ENCODE measurements at places on chromosomes 11 and 22.

- DNase-seq: no peak
These were observed 31.8 kb upstream of the FBLN1 start for GRCh38 chr22:45470871-45471270.

DNA sequence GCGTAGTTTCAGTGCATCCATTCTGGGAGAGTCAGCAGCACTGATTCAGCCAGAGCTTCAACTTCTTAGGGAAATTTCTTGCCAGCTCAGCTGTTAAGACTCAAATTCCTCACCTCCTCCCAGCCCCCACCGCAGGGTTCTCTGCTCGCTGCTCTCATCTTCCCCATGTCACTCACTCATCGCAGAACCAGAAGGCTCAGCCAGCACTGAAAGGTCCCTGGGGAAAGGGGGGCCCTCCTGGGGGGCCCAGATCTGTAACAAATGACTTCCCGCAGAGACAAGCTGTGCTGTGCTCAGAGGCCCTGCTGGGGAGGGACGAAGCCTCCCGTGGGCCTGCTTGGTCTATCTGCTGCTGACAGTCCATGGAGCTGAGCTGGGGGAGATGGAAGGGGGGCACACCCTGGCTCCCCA lies 220.6 kb downstream of the NTM start:
- DNase-seq: no peak

- no peak for DNase-seq
These were observed 56.5 kb downstream of the MED15 start for GRCh38 chr22:20563941-20564371.

DNA sequence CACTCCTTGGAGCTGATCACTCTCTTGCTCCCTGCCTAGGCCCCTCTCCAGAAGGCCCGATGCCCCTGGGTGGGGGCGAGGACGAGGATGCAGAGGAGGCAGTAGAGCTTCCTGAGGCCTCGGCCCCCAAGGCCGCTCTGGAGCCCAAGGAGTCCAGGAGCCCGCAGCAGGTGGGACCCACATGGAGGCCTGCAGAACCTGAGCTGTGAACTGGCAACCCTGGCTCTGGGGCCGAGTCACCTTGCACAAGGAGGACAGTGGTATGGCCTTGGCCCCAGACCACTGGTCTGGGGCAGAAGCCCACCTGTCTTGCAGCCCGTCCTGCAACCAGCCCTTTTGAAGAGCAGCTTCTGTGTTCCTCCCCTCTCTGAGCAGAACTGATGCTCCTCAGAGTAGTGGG lies 6.2 kb downstream of the SCO2 start:
- no peak for DNase-seq

DNA sequence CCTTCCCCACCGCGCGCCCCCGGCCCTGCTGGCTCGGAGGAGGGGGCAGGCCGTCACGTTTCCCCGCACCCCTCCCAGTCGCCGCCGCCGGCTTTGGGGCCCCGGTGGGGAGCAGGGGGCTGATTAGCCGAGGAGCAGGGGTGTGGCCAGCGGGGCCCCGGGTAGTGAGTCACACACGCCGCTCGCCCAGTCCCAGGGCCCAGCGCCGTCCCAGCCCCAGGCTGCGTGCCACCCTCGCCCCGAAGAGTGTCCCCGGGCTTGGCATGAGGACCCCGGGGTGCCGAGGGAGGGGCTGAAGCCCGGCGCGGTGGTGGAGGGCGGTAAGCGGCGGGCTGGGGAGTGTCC lies 34.4 kb downstream of the PRDM11 start:
- DNase-seq: peak; percentile 84

- no peak for DNase-seq
These were observed 20.7 kb downstream of the PLEKHA7 start for GRCh38 chr11:16993495-16993894.

- no peak for DNase-seq
These were observed at the start of gene BTG4 for GRCh38 chr11:111512296-111513239. TSS of gene BTG4 (minus strand) at chr11:111512386. CDS start at chr11:111498776, 13,610 bp downstream.

DNA sequence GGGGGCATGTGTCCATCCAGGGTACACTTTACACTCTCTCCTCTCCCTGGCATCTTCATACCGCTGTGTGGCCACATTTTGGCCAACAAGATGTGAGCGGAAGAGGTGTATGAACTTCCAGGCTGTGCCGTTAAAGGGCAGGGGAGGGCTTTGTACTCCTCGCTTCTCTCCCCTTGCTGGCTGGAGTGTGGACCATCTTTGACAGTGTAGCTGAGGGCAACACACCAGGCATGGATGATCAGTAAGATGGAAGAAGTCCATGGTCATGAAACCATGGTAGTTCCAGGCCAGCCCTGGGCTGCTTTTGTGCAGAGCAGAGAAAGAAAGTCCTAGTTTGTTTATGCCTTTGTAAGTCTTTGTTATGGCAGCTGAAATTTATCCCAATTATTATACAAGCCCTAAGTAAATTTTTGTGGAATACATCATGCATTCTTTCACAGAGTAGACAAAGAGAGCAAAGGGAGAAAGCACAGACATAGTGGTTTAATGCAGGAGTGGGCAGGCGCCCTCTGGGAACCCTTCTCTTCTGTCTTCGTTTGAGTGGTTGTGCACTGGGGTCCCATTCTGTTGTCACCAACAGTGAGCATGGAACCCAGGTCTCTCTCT lies 70.4 kb downstream of the FBXO7 start:
- no peak for DNase-seq

DNA sequence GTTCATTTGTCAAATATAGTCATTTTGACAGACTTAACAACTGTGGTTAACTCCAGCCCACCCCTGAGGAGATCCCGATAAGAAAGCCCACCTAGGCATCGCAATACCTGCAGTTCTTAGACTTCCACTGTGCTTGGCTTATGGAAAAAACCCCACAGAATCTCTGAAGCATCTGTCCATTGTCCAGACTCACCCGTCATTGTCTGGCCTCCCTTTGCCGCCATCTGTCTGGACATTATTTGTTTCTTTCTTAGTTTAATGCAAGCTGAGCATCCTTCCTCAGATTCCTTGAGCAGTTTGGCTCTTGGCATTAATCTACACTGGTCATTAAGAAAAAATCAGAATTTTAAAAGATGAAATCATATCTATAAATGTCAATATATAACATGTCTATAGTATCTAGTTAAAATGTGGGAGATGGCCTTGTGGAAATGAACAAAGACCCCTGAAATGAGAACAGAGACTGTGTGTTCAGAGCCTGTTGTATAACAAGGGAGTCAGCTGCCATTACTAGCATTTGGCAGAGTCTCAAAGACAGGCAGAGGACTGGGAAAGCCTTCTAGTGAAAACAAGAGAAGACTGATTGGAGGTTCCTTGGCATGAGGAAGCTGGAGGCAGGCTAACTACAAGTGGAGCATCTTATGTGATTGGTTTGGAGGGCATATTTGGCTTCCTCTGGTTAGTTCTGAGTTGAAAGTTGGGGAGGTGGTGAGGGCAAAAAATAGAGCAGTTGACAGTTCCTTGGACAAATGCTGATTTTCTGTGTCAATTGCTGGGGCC lies 80.4 kb downstream of the SPON1 start:
- no peak for DNase-seq

GRCh38 chr11:2466869-2467694 lies 22.3 kb downstream of the KCNQ1 start:
- DNase-seq: peak; percentile 50

DNA sequence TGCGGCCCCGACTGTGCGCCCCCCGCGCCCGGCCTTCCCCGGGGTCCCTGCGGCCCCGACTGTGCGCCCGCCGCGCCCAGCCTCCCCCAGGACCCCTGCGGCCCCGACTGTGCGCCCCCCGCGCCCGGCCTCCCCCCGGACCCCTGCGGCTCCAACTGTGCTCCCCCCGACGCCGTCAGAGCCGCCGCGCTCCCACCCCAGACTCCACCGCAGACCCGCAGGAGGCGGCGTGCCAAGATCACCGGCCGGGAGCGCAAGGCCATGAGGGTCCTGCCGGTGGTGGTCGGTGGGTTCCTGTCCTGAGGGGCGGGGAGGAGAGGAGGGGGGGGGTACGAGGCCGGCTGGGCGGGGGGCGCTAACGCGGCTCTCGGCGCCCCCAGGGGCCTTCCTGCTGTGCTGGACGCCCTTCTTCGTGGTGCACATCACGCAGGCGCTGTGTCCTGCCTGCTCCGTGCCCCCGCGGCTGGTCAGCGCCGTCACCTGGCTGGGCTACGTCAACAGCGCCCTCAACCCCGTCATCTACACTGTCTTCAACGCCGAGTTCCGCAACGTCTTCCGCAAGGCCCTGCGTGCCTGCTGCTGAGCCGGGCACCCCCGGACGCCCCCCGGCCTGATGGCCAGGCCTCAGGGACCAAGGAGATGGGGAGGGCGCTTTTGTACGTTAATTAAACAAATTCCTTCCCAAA lies 3.1 kb downstream of the DRD4 start:
- no peak for DNase-seq

DNA sequence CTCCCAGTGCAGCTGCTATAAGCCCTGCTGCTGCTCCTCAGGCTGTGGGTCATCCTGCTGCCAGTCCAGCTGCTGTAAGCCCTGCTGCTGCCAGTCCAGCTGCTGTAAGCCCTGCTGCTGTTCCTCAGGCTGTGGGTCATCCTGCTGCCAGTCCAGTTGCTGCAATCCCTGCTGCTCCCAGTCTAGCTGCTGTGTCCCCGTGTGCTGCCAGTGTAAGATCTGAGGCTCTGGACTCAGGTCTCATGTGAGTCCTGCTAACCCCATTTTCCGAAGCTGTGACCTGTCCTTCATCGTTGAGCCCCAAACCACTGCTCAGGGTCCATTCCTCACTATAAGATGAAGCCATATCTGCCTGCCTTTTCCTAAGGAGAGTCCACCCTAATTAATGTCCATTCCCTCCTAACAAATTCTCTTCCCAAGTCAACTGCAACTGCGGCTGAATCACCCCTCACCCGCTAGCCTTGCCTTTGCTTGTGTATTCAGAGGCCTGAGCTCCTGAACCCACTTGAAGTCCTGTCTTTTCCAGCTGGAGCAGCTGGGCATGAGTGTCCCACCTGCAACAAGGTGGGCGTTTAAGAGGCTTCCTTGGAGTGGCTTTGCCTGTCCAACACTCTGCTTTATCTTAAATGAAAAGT lies 626 bp downstream of the KRTAP5-7 start:
- no peak for DNase-seq

DNA sequence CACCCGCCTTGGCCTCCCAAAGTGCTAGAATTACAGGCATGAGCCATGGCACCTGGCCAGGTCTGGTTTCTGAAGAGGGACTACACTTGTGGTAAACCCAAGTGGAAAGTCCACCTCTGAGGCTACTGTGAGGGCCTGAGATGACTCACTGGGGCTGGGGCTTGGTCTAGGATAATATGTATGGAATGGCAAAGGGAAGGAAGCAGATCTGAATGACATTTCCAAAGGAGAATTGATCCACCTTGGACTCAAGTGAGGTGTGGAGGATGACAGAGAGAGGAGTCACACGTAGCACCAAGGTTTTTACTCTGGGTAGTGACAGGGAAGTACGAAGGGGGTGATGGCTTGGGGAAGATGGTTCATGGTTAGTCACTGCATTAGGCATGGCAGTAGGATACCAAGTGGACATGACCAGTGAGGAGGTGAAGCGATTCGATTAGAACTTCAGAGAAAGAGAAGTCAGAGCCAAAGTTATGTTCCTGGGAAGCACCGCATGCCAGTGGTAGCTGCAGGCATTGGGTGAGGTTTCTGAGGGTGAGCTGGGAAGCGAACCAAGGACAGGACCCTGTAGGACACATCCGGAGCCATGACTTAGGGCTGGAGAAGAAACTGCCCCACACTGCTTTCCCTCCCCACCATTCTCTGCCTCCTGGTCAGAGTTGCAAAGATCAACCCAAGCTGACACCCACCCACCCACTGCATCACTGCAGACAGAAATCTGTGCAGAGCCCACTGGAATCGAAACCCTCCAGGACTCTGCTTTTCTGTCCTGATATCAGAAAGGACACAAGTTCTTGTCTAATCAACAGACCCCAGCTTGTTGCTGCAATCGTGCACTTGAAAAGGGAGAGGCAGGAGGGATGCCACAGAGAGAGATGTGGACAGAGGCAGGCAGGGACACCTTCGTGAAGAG lies 13.0 kb upstream of the BCL9L start:
- DNase-seq: no peak

- DNase-seq: no peak
These were observed 94.8 kb downstream of the FEZ1 start for GRCh38 chr11:125401235-125401634.

DNA sequence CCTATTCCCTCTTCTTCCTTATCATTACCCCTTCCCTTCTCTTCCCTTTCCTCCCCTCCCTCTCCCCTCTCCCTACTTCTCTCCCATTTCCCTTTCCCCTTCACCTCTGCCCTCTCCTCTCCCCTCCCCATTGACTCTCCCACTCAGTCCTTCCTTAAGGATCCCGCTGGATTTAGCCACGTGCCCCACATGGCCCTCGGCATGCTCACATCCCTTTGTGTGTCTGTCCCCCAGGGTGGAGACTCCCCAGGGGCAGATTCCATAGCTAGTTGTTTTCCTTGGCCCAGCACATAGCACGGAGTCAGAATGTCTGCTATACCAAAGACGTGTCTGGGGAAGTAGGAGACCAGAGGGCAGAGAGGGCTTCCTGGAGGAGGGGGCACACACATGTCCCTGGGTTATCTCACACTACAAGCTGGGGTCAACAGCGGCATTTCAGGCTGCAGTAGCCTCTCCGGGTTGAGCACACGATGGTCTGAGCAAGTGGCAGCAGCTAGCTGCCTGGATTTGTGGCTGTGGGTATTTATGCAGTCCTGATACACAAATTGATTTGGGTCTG lies 487.0 kb downstream of the TBC1D22A start:
- DNase-seq: no peak

GRCh38 chr11:86802601-86803051 lies 2.3 kb downstream of the PRSS23 start:
- DNase-seq: peak; percentile 70

- DNase-seq: no peak
These were observed 16.7 kb downstream of the CD44 start for GRCh38 chr11:35155677-35156076.

DNA sequence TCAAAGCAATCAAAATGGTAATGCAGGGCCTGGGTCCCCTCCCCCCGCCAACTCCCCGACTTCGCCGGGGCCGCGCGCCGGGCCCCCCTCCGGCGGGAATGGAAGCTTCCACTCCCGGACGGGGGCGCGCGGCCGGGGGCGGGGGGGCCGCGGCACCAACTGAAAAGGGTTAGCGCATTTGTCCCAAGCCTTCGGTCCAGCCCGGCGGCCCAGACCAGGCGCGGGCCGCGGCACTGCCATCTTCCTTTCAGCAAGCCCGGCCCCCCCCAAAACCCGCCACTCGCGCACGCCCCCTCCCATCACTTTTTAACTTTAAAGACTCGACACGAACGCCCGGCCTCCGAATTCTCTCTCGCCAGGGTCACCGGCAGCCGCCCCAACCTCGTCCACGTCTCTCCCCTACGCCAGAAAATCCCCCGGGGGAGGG lies 2.8 kb downstream of the PHF21B start:
- DNase-seq: no peak

GRCh38 chr11:126573325-126573978 lies 218.0 kb downstream of the ST3GAL4 start:
- no peak for DNase-seq

Data from hematopoietic multipotent progenitor cell treated with erythropoietin and hydrocortisone succinate and interleukin-3 and kit ligand, for 8 days (in vitro differentiated cells).